A549 treated with CpdA at 1 μM for 4 hours (cell line): ENCODE measurements at places on chromosomes 16 and 17. TPM values are rescaled to one million over a fixed set of nuclear protein-coding genes. Genes with fewer than 3 reads are reported as not detected.

HS3ST3A1 gene
- total RNA-seq, result 0.15 to 0.26 TPM in 2 of 5 replicates, not detected in the others

CCL11 gene
- total RNA-seq, result not detected in 5 replicates

TPSAB1 gene
- total RNA-seq, result not detected in 5 replicates

RANBP10 gene
- total RNA-seq, result 8.7 to 9.8 TPM (median 9.2 TPM) in 5 replicates

C17orf107 gene
- total RNA-seq, result 0.22 to 0.38 TPM (median 0.31 TPM) in 5 replicates

SMIM36 gene
- total RNA-seq, result not detected in 5 replicates

CD68 gene
- total RNA-seq, result 34.0 to 42.9 TPM (median 36.5 TPM) in 5 replicates

C1QL1 gene
- total RNA-seq, result 14.5 to 33.6 TPM (median 29.8 TPM) in 5 replicates

DUS1L gene
- total RNA-seq, result 75.9 to 140 TPM (median 133 TPM) in 5 replicates

DNAI2 gene
- 0.06 TPM in 1 of 5 replicates, not detected in the others for total RNA-seq

DNAH2 gene
- total RNA-seq, result 0.01 to 0.03 TPM in 2 of 5 replicates, not detected in the others

GRIN2C gene
- 0.22 to 0.71 TPM (median 0.25 TPM) in 5 replicates for total RNA-seq

HBM gene
- not detected in 5 replicates for total RNA-seq

DLG4 gene
- total RNA-seq, result 7.9 to 9.6 TPM (median 8.9 TPM) in 5 replicates

PLLP gene
- 1.2 to 1.9 TPM (median 1.7 TPM) in 5 replicates for total RNA-seq

NKD1 gene
- 0.12 to 0.51 TPM (median 0.31 TPM) in 5 replicates for total RNA-seq

PDE6G gene
- total RNA-seq, result 1.6 to 2.5 TPM (median 1.7 TPM) in 5 replicates

ODF4 gene
- not detected in 5 replicates for total RNA-seq

MYL11 gene
- total RNA-seq, result 0.17 to 0.64 TPM (median 0.42 TPM) in 3 of 5 replicates, not detected in the others

CCDC200 gene
- total RNA-seq, result not detected in 5 replicates

CDRT15L2 gene
- total RNA-seq, result not detected in 5 replicates

PRAC1 gene
- total RNA-seq, result not detected in 5 replicates

RPL27 gene
- 2,853 to 3,460 TPM (median 3,163 TPM) in 5 replicates for total RNA-seq

NTN3 gene
- 0.06 TPM in 1 of 5 replicates, not detected in the others for total RNA-seq

OR1G1 gene
- not detected in 5 replicates for total RNA-seq

SLC38A8 gene
- not detected in 5 replicates for total RNA-seq

CCL5 gene
- 1.1 to 2.1 TPM (median 1.7 TPM) in 5 replicates for total RNA-seq

PRDM7 gene
- total RNA-seq, result not detected in 5 replicates

CNTNAP4 gene
- not detected in 5 replicates for total RNA-seq

ATF7IP2 gene
- 10.6 to 13.6 TPM (median 12.1 TPM) in 5 replicates for total RNA-seq

GSDMA gene
- not detected in 5 replicates for total RNA-seq

ADAD2 gene
- not detected in 5 replicates for total RNA-seq

TBC1D3E gene
- total RNA-seq, result not detected in 5 replicates

TPSG1 gene
- total RNA-seq, result 0.08 to 0.16 TPM in 2 of 5 replicates, not detected in the others

CDH13 gene
- not detected in 5 replicates for total RNA-seq

CD300C gene
- total RNA-seq, result 0.09 to 0.49 TPM (median 0.27 TPM) in 4 of 5 replicates, not detected in the other

HOXB1 gene
- total RNA-seq, result not detected in 5 replicates

FZD2 gene
- 27.4 to 44.8 TPM (median 41.2 TPM) in 5 replicates for total RNA-seq

OSGIN1 gene
- total RNA-seq, result 26.7 to 64.3 TPM (median 38.3 TPM) in 5 replicates

AOC3 gene
- 0.97 to 2.1 TPM (median 1.0 TPM) in 5 replicates for total RNA-seq
